Ammon's horn (tissue), 1 donor: ENCODE measurements at places on chromosomes 5 and 9.

DNA sequence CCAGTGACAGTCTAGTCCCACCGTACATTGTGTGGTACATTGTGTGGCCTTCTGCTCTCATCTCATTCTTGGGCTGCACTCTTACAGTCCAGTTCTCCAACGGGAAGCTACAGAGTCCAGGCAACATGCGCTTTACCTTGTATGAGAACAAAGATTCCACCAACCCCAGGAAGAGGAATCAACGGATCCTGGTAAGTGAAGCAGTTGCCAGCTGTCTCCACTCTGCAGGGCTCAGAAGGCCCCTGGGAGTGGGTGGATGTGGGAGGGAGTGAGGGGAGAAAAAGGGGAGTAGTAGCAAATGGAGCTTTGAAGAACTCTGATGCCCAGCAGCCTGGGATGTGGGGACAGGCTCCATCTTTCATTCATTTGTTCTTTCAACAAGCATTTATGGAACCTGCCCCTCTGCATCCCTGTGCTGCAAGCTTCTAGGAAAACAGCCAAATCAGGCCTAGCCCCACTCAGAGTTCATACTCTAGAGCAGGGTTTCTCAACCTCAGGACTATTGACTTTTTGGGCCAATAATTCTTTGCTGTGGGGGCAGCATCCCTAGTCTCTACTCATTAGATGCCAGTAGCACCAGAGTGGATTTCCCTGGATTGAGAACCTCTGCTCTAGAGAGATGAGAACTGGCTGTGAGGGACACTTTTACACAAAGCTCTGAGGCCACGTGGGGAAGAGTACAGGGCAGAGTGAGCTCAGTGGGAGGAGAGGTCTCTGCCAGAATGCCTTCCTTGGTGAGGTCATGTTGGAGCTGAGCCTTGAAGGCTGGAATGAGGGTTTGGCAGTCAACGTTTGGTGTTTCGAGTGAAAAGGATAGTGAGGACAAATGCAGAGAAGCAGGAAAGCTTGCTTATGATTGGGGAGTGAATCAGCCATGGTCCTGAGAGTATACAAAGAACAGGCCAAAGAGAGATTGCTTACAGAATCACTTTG, 1.1 kb downstream of the POLR1E start:
- peak; percentile 76 for DNase-seq

- no peak for DNase-seq
Measured at GRCh38 chr5:68688547-68688946, 405.3 kb upstream of the SLC30A5 start.

DNA sequence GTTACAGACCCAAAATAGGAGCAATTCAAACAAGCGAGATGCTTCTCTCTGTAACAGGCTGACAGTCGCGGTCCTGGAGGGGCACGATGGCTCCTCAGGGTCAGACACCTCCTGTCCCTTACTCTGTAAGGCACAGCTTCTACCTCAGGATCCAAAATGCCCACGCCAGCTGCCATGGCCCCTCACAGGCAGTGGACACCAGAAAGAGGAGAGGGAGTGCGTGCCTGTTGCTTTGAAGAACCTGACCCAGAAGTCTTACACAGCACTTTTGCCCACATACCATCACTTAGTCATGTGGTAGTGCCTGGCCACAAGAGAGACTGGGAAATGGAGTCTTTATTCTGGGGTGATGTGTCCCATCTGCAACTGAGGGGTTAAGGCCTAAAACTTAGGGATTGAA, 11.6 kb upstream of the ABL1 start:
- no peak for DNase-seq

DNA sequence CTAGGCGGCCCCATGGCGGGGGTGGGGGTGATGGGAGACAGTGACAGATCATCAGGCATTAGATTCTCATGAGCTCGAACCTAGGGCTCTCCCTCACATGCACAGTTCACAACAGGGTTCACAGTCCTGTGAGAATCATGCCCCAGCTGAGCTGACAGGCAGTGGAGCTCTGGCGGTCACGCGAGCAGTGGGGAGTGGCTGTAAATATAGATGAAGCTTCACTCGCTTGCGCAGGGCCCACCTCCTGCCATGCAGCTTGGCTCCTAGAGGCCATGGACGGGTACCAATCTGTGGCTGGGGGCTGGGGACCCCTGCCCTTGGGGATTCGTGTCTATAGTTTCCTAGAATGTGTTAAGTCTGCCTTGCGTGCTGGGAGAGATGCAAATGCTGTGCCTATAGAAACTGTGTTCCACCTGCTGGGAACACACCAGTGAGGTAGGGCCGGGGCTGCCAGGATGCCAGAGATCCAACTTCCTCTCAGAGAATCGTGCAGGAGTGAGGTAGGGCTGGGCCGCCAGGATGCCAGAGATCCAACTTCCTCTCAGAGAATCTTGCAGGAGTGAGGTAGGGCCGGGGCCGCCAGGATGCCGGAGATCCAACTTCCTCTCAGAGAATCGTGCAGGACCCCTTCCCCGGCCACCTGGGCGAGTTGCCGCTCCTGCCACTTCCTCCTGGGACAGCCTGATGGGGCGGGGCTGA, 14.1 kb upstream of the EXOC3 start:
- DNase-seq: no peak

GRCh38 chr5:58369513-58370190, 90.2 kb downstream of the PLK2 start:
- DNase-seq: no peak

DNA sequence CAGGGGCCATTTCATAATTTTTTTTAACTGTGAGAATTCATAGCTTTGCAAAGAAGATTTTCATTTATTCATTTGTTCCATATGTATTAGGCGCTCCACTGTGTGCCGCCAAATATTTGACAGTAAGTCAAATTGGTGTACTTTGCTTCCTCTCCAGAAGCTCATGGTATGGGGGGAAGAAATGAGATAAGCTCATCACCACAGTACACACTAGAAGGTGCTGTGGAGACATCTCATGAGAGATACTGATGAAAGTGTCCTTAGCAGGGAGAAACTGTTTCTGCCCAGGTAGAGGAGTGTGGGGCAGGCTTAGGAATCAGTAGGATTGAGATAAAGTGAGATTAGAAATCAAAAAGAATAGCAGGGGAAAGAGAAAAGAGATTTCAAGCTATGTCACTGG, 136.2 kb downstream of the CDH6 start:
- DNase-seq: no peak

DNA sequence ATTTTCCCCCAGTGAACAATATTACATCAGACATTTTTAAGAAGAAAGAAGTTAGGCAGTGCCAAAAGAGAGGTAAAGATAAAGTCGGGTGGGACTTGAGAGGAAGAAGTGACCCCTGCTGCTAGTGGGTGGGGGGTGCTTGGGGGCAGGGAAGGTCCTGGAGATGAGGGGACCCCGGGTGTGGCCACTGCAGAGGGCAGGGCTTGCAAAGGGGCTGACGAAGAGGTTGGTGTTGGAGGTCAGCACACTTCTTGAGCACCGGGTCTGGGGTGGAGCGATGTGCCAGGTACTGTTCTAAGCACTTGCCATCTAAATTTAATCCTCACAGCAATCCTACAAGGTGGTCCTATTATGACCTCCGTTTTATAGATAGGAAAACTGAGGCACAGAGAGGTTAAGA, 62.0 kb downstream of the AMBP start:
- DNase-seq: no peak

DNA sequence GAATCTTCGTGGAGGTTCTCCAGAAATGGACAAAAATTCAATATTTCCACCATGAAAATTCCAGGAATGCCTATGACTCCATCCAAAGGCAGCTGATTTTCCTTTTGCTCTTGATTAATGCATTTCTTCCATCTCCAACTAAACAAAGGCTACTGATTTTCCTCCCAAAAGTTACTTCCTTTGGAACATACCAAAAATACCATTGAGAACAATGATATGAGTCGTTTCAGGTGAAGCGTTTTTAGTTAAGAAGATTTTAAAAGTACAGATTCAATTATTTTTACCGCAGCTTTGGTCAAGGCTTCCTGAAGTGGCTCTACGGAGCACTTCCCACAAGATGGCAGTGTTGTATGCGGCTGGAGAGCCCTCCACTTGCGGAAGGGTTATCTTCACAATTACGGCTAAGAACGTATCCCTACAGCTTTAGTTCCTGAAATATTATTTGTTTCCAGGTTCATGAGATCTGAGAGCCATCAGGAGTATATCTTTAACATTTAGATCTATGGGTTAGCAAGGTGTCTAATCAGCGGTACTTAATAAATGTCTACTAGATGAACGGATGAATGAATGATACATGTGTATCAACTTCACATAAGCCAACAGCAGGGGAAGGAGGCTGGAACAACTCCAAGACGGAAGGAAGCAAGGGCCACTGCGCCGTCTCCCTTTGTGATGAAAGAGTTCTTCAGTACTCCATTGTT, 35.9 kb upstream of the ARSB start:
- peak; percentile 83 for DNase-seq

GRCh38 chr5:139630855-139631254, 17.3 kb upstream of the CXXC5 start:
- no peak for DNase-seq

DNA sequence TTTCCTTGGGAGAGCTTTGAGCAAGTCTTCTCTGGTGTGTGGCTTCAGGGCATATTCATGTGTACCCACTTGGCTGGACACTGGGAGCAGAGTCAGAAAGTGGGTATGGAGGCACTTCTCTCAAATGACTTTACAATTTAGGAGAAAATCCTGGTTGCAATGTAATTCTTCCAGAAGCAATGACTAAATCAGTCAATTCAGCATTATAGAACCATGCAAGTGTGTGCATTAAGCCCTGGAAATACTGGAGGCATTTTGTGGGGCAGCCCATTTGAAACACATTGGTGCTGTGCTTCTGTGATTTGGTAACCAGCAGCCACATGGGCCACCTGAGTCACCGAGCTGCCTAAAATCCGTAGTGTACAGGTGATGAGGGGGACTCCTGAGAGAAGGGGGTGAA, 94.6 kb upstream of the TAS2R1 start:
- DNase-seq: no peak

DNA sequence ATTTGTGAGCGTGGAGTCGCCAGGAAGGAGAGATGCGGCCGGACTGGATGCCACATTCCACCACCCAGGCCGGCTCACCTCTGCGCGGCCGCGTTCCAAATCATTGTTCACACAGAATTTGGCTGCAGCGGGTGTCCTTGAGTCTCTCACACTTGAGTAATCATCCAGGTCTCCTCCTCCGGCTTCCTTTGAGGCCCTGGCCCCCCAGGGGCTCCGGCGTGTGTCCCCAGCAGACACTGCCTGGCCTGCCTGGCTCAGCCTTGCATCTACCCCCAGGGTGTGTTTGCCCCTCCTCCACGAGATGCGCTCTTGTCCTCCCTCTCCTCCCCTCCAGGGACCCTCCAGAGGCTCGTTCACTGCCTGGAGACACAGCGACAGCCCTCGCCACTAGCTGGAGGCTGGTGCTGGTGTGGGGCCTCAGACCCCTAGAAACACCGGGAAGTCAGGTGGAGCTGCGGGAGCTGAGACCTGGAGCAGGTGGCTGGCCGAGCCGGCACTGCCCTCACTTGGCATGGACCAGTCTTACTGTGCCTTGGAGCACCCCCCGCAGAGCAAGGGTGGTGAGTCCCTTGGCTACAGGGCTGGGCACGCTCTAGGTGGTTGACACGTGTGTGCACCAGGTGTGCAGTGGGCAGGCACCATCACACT, 7.0 kb upstream of the SLC9A3 start:
- no peak for DNase-seq

GRCh38 chr9:103245369-103245768, 250.2 kb downstream of the CYLC2 start:
- no peak for DNase-seq

DNA sequence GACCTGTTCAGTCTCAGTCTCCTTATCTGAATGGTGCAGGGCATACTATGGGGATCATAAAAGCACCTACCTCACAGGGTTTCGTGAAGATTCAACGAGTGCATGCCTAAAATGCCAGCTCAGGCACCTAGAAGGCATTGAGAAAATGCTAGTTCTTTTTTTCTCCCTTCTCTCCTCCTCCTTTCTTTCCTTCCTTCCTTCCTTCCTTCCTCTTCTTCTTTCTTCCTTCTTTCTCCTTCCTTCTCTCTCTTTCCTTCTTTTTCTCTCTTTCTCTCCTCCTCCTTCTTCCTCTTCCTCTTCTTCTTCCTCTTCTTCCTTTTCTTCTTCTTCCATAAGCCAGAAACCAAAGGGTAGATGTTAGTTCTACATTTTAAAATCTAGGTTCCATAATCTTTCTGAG, 12.3 kb upstream of the RAB14 start:
- no peak for DNase-seq

GRCh38 chr5:2996248-2996647, 244.8 kb upstream of the IRX2 start:
- no peak for DNase-seq

DNA sequence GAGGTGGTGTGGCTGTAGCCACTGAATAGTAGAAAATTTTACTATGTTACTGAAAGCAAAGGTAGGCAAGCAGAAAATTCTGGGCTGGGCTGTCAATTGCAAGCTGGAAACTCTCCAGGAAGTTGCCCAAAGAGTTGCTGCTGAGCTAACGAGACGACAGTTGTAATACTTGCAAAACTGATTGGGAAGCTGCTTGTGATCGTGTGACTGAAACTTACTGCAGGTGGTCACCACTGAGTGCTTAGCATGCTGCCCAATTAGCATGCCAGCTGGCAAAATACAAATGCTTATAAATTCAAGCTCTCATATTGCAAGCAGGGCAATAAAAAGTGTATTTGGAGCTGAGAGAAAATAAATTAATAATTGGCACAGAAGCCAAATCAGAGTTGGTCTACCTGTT, 758.5 kb upstream of the EDIL3 start:
- no peak for DNase-seq

GRCh38 chr5:172370648-172371545, 83.4 kb downstream of the SH3PXD2B start:
- DNase-seq: no peak

DNA sequence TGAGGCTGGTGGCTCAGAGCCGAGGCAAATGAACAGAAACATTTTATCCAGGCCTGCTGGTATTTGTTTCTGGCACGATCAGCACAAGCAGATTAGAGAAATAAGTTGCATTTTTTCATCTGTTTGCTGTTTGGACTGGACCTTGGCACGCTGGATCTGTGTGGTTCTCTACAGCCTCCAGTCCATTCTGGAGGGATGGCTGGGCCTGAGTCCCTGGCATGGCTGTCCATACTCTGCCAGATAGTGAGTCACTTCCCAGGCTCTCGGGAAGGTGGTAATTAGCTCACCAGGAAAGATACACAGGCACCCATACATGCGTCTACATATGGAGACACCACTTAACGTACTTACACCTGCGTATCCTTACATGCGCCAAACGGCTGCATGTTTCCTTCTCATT, 78.6 kb downstream of the SPRY4 start:
- DNase-seq: peak; percentile 15
